Activated T-cell treated with anti-CD3 and anti-CD28 coated beads for 48 hours (primary cell): ENCODE measurements at places on chromosomes 12 and 14.

DNA sequence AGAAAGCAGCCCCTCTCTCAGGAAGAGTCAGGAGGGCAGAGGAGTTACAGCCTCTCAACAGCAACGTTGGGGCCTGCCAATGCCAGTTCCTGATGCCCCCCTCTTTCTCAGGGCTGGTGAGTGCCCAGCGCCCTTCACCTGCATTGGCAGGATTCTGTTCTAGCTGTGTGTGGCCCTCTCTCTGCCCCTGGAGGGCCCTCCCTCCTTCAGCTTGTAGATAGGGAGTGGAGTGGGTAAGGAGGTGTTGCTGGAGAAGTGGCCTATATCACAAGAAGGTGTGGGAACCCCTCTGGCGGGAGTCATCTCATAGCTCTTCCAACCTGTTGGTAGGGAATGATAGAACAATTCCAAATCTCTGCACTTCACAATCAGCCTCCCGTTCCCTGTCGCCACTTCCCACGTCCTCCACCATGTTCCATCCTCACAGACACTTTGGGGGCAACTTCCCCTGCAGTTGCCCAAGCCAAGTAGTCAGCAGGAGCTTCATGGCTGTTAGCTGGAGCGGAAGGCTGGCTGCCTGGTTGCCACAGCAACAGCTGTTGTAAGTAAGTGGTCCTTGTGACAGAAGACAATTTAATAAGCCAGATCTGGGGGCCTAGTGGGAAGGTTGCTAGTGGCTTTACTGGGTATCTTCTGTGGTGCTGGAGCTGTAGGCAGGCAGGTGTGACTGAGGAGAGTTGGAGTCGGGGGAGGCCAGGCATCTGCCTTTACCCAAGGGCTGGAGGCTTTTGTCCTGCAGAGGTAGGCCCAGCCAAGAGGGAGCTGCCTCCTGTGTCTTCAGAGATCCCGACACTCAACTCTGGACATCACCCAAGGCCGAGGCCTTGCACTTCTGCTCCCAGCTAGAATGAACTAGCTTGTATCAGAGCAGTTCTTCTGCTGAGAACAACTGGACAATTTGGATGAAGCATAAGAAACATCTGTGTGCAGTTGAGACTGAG is 38.4 kb downstream of the GALNT16 start:
- no peak for DNase-seq

DNA sequence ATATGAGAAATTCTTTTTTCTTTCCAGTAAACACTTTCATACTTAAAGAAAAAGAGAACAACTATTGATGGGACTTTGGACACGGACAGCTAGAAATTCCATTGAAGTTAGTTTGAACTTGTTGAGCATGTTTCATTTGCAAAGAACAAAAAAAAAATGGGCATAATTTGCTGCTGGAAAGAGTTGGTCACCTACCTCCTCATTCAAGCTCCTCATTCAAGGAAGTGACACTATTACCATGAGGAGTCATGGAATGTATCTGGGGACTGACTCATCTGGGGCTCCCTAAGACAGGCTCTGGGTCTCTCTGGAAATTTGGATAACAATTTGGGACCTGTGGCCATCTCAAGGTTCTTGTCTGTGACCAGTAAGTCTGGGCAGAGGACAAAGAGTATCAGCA is 50.4 kb downstream of the KICS2 start:
- DNase-seq = no peak

- DNase-seq = no peak
Measured at GRCh38 chr14:98433436-98433835, 838.6 kb downstream of the BCL11B start.

DNA sequence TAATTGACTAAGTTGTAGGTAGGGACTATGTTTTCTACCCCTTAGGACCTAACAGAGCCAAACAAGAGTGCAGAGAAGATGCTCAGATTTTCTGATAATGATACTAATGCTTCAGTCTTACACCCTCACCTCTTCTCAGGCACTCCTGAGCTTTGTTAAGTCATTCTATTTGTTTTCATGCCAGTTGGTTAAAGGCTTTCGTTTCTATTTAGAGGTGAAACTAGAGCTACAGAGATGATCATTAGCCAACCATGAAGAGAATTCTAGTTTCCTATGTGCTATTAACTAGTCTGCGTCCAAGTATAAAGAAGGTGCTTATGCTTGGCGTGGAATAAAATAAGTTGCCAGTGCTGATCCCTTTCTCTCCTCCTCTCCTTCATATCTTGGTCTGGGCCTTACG is 34.6 kb upstream of the PYGL start:
- DNase-seq = no peak

DNA sequence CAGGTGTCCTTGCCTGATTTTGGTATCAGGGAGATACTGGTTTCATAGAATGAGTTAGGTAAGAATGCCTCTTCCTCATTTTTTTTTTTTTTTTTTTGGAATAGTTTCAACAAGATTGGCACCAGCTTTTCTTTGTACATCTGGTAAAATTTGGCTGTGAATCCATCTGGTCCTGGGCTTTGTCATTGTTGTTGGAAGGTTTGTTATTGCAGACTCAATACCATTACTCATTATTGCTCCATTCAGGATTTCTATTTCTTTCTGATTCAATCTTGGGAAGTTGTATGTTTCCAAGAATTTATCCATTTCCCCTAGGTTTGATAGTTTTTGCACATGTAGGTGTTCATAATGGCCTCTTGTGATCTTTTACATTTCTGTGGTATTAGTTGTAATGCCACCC is 126.0 kb upstream of the KITLG start:
- no peak for DNase-seq

DNA sequence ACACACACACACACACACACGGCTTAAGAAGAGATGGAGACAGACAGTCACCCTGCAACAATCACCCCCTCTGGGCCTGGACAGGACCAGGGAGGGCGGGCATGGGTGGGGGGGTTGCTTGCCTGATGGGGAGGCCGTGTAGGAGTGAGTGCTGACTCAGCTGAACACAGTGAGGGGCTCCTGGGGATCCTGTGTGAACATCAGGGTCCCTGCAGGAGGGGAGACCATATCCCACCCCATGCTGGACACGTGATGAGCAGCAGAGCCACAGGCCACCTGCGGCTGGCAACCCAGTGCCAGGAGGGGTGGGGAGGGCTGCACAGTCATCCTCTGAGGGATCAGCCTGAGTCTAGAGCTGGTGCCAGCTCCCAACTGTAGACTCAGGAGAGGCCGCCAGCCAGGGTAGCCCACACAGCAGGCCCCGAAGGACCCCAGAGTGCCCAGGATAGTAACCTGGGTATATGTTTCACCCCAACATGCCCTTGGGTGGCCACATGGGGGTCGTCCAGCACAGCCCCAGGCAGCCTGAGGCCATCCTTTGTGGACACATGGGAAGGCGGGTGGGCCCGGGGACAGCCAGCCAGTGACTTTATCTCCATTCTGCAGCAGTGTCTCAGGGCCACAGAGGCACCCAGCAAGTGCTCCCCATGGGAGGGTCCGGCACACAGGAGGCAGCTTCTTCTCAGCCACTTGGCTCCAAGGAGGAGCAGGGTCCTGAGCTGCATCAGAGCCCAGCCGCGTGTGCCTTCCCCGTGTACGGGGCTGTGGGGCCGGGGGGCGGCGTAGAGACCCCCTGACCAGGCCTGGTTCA is 73.7 kb upstream of the SFSWAP start:
- DNase-seq = no peak

DNA sequence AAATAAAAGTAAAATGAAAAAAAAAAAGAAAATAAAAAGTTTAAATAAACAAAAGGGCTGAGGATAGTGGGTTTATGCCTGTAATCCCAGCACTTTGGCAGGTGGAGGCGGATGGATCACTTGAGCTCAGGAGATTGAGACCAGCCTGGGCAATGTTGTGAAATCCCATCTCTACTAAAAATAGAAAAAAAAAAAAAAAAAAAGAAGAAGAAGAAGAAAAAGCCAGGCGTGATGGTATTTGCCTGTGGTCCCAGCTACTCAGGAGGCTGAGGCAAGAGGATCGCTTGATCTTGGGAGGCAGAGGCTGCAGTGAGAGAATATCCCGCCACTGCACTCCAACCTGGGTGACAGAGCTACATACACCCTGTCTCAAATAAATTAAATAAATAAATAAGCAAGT is 3.9 kb downstream of the TAOK3 start:
- no peak for DNase-seq

DNA sequence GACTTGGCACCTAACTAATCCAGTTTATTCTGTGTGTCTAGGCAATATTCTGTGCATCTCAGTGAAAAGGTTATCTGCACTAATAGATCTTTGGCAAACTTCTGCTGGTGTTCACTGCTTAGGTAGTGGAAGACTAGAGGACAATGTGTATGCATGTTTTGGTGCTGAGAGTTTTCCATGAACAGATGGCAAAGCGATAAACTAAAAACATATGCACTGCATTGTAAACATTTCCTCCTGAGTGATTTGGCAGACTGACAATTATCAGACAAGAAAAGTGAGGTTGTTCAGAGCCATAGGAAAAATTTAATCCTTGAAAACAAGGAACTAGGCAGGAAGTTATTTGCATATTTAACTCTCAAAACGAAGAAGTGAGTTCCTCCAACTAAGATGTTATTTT is 400.4 kb downstream of the ATP23 start:
- no peak for DNase-seq

DNA sequence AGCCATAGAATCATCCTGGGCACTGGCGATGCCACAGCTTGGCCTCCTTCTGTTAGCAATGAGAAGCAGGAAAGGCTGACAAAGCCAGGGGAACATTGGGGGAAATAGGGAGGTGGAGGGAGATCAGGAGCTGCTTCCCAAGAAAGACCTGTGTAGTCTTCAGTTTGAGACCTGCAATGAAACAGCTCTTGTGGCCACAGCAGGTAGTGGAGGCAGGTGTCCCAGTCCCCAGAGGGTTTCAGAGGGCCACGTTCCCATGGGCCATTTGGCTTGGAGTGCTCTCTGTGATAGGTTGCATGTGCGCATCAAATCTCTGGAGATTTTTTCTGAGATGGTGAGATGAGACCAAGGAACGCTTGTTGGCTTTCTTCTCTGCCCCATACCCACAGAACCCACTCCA is 14.4 kb upstream of the OR6S1 start:
- no peak for DNase-seq

GRCh38 chr14:64550621-64551333 is 1.0 kb downstream of the PPP1R36 start:
- DNase-seq = no peak

DNA sequence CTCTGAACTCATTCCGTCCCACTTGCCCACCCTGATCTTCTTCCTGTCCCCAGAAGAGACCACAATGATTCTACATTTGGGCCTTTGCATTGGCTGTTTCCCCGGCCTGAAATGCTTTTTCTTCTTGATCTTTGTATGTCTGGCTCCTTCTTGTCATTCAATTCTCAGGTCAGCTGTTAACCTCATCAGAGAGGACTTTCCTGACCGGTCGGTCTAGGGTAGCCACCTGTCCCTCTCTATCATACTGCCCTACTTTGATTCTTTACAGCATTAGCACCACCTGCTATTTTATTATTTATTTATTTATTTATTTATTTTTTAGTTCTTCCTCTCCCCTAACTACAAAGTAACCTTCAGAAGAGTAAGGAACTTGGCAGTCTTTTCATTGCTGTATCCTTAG is 84.3 kb downstream of the DYRK2 start:
- no peak for DNase-seq

GRCh38 chr12:60240891-60241290 is 645.1 kb downstream of the SLC16A7 start:
- no peak for DNase-seq

GRCh38 chr12:93829016-93829415 is 151.8 kb downstream of the CRADD start:
- DNase-seq = no peak

- peak; percentile 41 for DNase-seq
Measured at GRCh38 chr12:8644345-8645248, 18.0 kb downstream of the MFAP5 start.

DNA sequence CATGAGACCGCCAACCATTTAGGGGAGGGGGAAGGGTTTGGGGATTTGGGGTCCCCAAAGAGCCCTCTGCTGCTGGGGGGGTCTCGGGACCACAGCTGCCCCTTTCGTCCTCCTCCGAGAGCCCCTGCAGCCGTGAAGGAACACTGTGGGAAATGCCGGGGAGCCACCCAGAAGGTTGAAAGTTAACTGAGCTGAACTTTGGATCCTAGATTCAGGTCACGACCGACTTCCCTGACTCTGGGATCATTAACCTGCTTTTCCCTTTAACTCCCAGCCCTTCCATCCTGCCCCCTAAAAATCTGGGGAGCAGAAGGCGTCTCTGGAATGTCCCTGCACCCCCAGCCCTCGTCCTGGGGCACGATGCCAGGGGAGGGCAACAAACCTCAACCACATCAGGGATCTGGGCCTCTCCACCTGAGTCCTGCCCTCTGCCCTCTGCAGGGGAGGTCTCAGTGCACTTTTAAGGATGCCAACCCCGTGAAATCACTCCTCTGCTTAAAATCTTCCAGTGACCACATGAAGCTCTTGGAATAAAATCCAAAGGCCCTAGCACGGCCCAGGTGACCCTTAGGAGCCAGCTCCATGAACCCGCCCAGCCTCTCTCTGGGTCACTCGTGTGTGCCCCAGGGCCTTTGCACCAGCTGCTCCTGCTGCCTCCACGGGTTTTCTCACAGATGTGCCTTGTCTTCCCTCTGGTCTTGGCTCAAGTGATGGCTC is 95.0 kb downstream of the RFLNA start:
- no peak for DNase-seq

GRCh38 chr12:69163681-69164362 is 75.5 kb upstream of the CPSF6 start:
- DNase-seq = no peak

- no peak for DNase-seq
Measured at GRCh38 chr14:104427131-104427851, 152.3 kb upstream of the C14orf180 start.

DNA sequence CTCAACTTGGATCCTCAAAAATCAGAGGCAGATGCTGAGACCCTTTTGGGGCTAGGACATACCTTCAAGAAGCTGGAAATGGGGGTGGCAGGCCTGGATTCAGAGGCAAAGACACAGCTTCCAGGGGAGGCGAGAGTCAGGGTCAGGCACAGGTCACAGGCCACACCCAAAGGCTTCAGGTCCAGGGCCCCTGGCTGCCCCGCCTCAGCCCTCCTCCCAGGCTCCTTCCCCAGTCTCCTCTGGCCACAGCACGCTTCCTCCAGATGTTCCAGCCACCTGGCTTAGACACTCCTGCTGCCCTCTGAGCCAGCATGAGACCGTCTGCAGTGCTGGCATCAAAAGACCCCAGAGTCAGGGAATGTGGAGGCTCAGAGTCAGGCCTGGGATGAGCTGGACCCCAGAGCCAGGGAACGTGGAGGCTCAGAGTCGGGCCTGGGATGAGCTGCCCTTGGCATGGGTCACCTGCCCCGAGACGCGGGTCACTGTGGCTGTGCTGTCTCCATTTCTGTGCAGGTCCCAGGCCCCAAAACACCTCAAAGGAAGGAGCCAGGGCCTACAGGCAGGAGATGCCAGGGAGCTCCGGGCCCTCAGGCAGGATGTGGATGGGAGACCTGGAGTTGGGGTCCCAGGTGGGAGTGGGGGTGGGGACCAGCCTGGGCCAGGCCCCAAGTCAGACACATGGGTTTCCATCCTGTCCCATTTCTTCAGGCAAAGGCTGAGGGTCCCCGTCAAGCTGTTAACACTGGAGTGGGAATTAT is 58.9 kb downstream of the DIO3 start:
- DNase-seq = no peak

DNA sequence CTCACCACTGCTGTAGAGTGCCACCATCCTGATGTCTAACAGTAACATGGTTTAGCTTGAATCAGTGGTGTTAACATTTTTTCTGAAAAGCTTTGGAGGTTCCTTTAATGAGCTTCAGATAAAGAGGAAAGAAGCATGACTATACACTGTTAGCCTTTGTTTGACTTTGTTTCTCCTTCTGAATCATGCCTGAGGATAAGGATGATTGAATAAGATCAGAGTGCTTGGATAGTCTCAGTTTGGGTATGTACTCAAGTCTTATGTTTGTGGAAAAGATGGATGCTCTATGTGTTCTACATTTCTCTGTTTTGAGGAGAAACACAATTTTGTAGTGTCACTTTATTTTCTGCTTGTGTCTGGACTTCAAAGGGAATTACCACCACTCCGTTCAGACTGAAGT is 42.0 kb downstream of the GPATCH2L start:
- no peak for DNase-seq
